Activated CD8-positive, alpha-beta memory T cell treated with anti-CD3 and anti-CD28 coated beads for 1 hour (primary cell): ENCODE measurements at places on chromosomes 4 and X.

GRCh38 chrX:17160975-17161374 lies 214.0 kb upstream of the NHS start:
- no peak for DNase-seq

- DNase-seq, result no peak
Observed at GRCh38 chrX:148043271-148043855, 62.2 kb downstream of the FMR1NB start.

DNA sequence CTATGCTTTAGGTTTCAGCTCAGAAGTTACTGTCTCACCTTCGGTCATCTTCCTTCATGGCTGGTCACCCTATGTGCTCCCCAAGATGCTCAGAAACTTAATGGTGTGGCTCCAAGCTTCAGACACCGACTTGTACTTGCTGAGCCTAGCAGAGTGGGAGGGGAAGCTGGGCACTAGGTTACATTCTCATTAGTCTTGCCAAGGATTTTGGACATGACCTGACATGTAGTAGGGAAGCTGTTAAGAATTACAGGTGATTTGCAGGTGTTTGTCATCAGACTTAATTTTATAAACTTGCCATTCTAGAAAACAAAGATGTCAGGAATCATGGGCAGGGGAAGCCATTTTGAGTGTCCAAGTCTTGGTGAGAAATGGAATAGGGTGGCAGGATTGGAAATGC lies 72.4 kb downstream of the CCNG2 start:
- DNase-seq, result no peak

GRCh38 chr4:59966758-59967157 lies 1233.4 kb upstream of the ADGRL3 start:
- no peak for DNase-seq

DNA sequence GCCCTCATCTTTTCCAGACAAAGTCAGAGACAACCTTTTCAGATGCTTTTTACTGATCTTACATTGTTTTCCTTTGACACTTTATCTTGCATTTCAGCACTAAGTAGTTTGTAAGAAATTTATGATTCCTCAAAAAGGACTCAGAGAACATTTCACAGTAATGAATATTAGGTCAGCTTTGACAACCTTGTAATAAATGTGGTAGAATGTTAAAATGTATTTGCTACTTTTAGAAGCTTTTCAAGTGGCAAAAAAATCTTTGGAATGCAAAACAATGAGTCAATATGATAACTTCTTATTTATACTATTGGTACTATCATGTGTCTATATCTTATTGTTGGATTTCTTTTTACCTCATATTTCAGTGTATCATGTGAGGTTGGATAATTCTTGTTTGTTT lies 146.2 kb upstream of the FAT4 start:
- no peak for DNase-seq
